ENCODE measurements at places on chromosomes 7 and 10.

DNA sequence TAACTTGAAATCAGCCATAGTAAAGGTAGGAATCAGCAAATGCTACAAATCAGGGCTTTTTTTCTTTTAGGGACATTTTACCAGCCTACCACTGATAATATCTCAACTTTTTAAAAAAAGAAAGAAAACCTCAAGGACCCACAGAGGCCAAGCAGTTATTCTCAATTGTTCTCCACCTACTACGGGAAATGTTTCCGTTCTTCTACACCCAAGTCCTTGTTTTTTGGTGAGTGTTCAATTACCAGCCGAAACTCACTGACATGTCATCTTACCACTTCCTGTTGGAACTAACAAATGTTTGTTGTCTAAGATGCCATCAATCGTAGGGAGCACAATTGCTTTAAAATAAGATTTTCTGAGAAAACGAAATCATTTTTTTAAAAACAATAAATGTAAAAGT is 50.2 kb upstream of the CDK1 start:
- no peak for DNase-seq

DNA sequence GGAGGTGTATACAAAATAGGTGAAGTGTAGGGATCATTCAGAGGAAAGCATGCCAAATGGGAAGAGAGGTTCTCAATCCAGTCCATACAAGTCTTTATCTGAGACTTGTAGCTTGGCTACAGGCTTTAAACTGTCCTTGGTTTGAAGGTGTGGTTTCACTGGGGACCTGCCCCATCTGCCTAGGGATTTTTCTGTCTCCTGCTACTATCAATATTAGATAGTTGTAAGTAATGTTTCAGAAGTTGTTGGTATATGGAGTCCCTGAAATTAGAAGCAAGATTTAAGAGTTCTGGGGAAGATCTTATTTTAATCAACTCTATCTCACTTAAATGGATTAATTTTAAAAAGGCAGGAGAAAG is 100.9 kb downstream of the ANKRD7 start:
- DNase-seq: no peak

- DNase-seq: no peak
These were observed 14.5 kb downstream of the PYROXD2 start for GRCh38 chr10:98400482-98400881.

DNA sequence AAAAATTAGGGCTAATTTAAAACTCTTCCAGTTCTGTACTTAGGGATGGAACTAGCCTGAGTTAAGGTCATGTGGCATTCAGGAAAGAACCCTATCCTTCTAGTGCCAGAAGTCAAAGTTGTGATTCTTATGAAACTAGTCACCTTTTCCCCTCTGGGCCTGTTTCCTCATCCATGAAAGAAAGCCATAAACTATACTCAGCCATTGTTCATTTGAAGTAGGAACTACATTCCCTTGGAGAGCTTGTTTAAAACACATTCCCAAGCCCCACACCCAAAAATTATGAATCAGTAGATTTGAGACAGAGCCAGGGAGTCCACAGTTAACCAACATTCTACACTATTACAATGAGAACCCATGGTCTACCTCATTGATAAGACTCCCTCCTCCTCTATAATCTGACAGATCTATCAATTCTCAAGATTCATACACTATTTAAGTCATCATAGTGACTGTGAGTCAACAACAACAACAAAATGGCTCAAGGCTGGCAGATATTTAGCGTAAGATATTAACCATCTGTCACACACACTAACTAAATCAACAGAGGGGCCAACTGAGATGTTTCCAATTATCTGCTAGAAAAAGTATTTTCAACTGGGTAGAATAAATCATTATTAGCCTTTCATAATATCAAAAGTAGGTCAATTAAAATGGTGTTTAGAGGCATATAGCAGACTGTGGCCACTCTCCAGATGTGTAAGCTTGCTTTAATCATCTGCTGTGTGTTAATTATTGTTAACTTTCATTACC is 102.3 kb downstream of the SLC25A13 start:
- DNase-seq: no peak

GRCh38 chr10:1602037-1602484 is 135.3 kb downstream of the ADARB2 start:
- DNase-seq: no peak

DNA sequence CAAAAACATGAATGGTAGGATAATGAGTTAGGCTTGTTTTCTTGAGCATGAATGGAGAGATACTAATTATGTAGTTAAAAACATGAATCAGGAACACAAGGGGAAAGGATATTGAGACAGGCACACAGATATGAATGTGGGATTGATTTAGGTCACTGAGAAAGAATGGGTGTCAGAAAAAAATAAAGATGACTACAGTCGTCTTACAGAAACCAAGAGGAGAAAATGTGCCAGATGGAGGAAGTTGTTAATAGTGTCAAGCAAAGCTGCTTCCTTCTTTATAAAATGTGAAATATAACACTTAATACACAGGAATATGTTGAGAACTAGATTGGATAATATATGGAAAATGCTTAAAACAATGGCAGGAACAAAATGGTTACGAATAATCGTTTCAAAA is 173.3 kb upstream of the BET1 start:
- no peak for DNase-seq

GRCh38 chr7:14380881-14381280 is 391.4 kb upstream of the ETV1 start:
- no peak for DNase-seq

DNA sequence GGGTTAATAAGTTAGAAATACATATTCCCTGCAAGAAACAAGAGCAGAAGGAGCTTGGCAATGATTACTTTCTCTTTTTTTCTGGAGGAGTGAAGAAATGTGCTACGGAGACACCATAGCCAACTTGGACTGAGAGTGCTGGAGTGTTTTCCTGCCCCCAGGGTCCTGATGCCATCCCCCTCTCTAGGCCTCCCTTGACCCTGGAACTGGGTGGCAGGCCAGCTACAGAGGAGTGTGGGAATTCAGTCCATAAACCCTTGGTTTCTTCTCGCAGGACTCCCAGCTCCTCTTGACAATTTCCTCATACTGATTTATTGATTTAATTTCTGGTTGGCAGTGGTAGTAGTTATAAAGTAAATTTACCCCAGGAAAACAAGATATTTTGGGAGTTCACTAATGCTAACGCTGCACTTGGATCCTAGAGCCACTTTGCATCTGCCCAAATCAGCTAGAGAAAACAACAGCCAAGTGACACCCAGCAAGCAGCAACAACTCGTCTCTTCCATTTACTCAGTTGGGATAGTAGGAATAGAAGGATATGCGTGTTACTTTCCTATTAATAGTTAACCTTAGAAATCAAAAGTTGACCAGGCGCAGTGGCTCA is 76.4 kb upstream of the CELF2 start:
- no peak for DNase-seq

GRCh38 chr7:46515844-46516590 is 594.9 kb upstream of the IGFBP3 start:
- no peak for DNase-seq

DNA sequence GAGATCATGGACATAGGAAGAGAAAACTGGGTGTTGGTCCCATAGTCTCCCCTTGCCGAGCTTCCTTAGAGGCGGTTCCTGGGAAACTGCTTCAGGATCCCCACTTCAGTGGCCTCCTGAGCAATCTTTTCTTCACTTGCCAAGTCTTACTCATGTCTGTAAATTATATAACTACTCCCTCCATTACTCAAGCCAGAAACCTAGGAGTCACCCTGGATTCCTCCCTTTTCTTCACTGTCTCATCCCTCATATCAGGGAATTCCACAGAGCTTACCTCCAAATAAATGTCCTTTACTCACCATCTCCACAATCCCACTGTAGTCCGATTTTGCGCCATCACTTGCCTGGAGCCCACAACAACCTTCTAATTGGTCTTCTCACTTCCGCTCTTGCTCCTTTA is 29.1 kb upstream of the TRUB1 start:
- no peak for DNase-seq

DNA sequence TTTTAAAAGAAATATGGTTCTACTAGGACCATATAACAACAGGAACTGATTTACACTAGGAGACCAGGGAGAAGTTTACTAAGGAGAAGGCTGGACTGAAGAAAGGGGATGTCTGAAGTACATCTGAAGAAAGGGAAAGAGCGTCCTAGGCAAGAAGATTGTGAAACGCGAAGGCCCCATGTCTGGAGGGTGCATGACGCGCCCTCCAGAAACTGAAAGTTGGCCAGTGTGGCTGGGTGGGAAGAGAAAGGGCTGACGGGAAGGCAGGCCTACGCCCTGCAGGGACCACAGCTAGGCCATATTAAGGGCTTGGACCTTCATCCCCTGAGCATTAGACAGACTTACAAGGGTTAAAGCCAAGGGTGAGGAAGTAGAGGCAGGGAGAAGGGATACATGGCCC is 158.0 kb downstream of the TRIL start:
- no peak for DNase-seq

DNA sequence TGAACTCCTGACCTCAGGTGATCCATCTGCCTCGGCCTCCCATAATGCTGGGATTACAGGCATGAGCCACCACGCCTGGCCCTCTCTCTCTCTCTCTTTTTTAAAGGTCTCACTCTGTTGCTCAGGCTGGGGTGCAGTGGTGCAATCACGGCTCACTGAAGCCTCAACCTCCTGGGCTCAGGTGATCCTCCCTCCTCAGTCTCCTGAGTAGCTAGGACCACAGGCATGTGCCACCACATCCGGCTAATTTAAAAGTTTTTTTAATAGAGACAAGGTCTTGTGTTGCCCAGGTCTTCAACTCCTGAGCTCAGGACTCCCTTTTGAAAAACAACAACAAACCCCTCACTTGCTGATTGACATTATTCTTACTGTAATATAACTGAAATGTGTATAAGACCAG is 11.6 kb downstream of the PALD1 start:
- DNase-seq: no peak

DNA sequence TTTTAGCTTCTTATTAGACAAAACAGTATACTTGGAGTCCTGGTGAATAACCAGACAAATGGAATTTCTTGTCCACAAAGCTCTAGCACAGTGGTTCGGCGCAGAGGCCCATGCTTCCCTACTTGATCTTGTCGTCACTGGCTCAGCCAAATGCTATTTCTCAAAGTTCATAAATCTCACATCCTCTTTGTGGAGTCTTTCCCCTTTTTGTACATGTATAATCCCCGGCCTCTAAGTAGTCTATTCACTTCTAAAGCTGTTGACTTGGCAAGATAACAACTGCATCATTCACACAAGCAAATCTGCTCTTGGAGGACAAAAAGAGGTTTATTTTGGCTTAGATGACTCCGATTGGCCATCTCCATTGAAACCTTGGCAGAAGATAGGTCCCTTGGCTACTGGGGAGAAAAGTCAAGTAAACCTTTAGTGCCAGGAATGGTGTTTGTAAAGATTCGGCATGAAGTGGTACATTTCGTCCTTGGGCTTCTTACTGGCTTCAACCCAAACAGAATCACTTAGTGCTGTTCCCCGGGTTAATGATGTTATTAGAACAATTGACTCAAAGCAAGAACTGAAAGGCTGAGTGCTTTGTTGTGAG is 5.1 kb upstream of the AKR1E2 start:
- DNase-seq: no peak

DNA sequence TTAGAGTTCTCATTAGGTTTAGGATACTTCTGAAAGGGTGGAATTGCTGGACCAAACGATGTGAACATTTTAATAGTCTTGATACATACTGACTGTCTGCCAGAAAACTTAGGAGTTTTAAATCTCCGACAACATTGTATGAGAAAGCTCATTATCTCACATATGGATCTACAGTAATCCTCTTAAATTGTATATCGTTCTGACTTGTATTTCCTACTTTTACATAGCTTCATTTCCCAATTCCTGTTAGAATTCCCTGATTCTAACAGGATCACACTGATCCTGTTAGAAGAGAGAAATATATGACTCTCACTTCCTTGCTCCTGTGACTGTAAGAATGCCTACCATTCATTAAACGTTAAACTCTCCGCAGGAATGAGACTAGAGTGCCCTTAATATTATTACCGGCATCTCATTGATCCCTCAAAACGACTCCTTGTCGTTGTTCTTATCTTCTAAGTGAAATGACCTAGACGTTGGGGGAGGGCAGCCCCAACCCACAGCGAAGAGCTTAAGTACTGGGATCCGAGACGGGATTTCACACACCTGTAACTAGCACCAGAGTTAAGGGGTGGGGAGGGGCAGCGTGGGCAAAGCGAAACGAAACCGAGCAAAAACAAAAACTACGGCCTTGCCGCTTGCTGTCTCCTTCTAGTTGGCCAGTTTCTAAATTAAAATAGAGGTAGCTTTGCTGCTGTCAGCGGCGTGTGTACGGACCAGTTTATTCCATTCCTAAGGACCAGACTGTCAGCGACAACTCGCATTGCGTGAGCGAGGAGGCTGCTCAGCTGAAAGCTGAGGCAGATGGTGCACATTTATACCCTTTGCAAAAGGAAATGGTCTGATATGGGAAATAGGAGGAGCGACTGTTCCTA is 678 bp upstream of the TMEM106B start:
- no peak for DNase-seq

- no peak for DNase-seq
These were observed 97.3 kb downstream of the CCDC71L start for GRCh38 chr7:106563466-106564150.

DNA sequence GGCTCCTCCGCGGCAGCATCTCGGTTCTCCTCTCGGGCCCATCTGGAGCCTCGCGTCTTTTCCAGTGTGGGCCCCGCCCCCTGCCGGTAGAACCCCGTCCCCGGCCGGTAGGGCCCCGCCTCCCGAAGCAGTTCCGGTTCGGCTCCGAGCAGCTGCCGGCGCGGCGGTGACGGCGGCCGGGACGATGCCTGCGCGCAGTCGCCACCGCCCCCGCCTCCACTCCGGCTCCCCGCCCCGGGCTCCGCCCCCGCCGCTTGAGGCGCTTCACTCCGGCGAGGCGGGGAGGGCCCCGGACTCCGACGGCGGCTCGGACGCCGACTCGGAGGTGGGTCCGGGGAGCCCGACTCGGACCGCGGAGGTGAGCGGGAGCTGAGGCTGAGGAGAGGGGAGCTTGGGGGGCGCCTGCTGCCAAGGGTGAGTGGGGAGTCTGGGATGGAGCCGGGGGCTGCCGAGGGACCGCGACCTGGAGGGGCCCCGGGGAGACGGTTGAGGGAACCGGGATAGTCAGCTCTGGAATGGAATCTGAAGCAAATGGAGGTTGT is at the start of gene SAMD8:
Gene SAMD8, plus strand, starts transcription at position 292 of the 542 bp plus-strand sequence. CDS start 38,873 bp downstream, outside the sequence.
- peak; percentile 88 for DNase-seq

GRCh38 chr7:115032715-115033703 is 111.1 kb downstream of the MDFIC start:
- no peak for DNase-seq

DNA sequence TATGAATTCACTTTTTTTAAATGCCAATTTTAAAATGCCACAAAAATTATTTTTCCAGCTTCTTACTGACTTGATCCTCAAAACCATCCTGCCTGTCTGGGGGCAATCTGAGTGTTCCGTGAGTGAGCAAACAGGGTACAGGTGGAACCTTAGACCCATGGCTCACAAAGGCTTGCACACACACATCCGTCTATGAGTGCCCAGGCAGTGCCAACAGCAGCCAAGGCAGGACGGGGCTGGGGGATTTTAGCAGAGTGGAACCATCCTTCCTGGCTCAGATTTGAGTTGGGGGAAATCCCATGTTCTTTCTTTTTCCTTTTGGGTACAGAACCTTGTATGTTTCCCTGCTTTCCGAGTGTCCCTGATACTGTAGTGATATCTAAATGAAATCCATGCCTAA is 377.7 kb upstream of the MGMT start:
- no peak for DNase-seq

Measured in stimulated activated CD8-positive, alpha-beta memory T cell treated with anti-CD3 and anti-CD28 coated beads, Interleukin-15, amount 100 ng/mL, for 4 hours (primary cell).